ENCODE measurements at places on chromosomes 6 and 20.

DNA sequence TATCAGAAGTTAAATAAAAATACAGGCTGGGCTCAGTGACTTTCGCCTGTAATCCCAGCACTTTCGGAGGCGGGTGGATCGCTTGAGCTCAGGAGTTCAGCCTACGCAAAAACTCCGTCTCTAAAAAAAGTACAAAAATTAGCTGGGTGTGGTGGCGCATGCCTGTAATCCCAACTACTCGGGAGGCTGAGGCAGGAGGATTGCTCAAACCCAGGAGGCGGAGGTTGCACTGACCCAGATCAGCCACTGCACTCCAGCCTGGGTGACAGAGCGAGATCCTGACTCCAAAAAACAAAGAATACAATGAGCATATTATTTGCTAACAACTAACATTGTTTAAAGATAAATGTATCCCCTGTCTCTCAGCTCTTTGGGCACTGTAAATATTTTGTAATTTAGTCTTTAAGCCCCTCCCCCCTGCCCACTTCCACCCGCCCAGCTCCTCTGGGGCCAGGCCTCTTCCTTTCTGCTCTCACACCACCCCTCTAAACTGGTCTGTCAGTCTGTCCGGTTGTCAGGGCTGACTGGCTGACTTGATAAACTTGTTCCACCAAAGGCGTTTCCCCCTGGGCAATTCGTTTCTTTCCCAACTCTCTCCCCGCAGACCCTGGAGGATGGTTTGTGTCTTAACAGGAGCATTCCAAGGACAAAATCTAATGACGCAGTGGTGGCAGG, 62.4 kb upstream of the QKI start:
- no peak for DNase-seq

GRCh38 chr20:33791959-33792597, 19.1 kb upstream of the CHMP4B start:
- no peak for DNase-seq

DNA sequence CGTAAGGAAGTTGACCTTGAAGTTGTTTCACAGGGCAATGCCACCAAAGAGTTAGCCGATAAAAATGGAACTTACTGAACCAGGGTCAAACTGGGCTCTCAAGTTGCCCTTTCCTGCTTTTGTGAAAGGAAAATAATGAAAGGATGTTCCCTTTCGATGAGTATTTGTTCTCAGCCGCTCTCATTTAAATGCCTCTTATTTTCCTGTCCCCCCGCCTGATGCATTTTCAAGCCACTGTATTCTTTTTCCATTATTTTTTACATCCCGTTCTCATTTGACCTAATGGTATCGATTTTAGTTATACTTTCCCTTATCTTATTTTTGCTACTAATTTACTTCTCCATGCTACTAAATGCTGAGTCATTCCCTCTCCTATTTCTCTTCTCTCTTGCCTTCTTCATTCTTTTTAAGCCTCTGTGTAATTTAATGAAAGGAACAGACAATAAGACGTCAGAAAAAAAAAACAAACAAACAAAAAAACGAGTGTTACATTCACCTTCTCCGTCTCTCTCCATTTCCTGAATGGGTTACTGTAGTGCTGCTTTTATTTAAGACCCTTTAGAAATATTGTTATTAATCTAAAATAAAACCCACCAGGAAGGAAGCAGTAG, 655 bp upstream of the NDUFAF4 start:
- DNase-seq = no peak

GRCh38 chr6:76351275-76351674, 278.8 kb upstream of the IMPG1 start:
- DNase-seq = no peak

DNA sequence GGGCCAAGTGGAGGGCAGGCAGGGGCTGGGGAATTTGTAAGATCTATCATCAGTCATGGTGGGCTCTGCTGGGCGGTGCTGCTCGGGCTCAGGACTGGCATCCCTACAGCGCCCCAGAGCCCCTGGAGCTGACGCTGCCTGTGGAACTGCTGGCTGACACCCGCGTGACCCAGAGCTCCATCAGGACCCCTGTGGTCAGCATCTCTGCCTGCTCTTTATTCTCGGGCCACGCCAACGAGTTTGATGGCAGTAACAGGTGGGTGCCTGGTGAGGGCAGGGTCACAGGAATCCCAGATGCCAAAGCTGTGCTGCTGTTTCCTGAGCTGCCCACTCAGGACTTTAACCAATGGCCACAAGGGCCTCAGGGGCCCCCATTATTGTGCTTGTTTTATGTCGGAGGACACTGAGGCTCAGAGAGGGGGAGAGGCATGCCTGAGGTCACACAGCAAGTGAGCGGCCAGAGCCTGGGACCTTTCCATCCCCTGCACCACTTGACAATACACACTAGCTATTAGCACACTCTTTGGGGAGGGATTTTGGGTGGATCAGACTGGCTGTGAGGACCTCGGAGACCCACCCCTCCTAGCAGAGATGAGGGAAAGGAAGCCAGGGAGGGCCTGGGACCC, 6.3 kb downstream of the BPIFB2 start:
- DNase-seq = no peak

DNA sequence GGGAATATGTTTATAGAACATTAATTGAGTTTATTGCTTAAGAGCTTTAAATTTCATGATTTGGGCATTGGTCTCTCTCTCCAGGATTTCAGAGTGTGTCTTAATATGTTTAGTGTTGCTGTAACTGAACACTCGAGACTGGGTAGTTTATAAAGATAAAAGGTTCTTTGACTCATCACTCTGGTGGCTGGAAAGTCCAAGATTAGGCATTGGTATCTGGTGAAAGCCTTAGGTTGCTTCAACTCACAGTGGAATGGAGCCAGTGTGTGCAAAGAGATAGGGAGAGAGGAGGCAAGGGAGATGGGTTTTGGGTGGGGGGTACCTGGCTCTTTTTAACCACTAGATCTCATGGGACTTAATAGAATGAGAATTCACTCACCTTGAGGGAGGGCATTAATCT, 35.6 kb upstream of the DTNBP1 start:
- DNase-seq = no peak

GRCh38 chr6:2798586-2799134, 33.5 kb downstream of the WRNIP1 start:
- DNase-seq = no peak

DNA sequence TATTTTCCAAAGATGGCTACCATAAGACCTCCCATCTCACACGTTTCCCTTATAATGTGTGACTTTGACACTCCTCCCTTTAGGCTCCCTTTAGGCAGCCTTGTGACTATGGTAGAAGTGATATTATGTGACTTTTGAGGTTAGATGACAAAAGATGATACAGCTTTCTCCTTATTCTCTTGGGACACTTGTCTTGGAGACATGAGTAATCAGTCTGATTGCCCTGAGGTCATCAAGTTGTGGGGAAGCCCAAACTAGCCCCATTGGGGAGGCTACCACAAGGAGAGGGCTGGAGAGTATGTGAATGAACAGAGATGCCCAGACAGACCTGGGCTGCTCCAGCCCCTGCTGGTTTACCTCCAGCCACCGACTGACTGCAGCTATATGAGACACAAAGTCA, 10.6 kb upstream of the DLK2 start:
- no peak for DNase-seq

GRCh38 chr20:61584851-61585250, 332.8 kb downstream of the CDH4 start:
- no peak for DNase-seq

DNA sequence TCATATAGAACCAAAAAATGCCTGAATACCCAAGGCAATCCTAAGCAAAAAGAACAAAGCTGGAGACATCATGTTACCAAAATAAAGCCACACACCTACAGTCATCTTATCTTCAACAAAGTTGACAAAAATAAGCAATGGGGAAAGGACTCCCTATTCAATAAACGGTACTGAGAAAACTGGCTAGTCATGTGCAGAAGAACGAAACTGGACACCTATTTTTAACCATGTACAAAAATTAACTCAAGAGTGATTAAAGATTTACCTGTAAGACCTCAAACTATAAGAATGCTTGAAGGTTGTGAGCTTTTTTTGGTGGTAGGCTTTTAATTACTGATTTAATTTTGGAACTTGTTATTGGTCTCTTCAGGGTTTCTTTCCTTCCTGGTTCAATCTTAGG, 236.0 kb upstream of the DEFB112 start:
- DNase-seq = no peak

DNA sequence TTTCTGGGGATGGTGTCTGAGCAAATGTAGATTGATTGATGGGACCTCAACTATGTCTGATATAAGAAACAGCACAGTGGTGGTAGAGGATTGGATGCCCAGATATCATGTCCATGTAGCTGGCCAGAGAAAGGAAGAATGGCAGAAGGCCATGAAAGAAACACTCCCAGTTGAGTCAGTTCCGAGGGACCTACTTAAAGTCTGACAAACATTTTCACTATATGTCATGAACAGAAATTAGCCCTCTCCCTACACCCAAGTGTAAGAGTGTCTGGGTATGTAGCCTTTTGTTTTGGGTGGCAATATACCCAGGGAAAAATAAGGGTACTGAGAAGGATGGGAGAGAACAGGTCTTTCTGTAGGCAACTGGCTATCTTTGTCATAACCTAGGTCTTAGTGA, 434.2 kb downstream of the BCKDHB start:
- DNase-seq = no peak

GRCh38 chr6:112149719-112150263, 62.4 kb downstream of the FAM229B start:
- no peak for DNase-seq

GRCh38 chr20:35607003-35607735, 8.5 kb upstream of the SPAG4 start:
- DNase-seq = no peak

DNA sequence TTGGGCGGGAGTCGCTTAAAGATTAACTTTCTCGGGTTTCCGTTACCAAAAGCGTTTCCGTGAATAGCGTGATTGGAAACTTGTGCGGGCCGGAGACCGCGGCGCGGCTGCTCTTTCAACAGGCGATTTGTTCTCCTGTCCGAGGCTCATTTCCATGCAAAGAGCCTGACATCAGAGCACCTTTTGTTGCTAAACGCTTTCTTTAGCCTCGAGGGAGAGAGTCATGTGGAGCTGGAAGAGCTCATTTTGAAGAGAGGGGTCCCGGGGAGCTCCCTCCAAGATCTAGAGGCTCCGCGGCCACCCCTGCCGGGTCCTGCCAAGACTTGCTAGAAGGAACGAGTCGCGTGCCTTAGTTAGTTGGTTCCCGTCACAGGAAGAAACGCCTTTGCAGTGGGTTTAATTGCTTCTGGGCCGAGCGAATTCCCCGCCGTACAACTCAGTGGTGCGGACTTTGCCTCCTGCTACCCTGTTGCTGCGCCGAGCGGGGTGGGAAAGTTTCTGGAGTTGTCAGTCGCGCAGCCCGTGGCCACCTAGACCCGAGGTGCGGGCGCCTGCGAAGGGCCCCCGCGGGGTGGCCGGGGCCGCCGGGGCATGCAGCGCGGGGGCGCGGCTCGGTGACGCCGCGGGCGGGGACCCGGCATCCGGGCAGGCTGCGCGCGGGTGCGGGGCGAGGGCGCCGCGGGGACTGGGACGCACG, at the start of gene SASH1:
TSS of gene SASH1 (plus strand) at position 489 of the 697 bp plus-strand sequence. CDS start 230 bp downstream, outside the sequence.
- peak; percentile 3 for DNase-seq

GRCh38 chr6:148367411-148368024, 24.9 kb downstream of the SASH1 start:
- no peak for DNase-seq

- DNase-seq = no peak
Measured at GRCh38 chr20:7155282-7155681, 387.8 kb downstream of the BMP2 start.

- DNase-seq = no peak
Measured at GRCh38 chr20:56453352-56453751, 15.1 kb upstream of the RTF2 start.

DNA sequence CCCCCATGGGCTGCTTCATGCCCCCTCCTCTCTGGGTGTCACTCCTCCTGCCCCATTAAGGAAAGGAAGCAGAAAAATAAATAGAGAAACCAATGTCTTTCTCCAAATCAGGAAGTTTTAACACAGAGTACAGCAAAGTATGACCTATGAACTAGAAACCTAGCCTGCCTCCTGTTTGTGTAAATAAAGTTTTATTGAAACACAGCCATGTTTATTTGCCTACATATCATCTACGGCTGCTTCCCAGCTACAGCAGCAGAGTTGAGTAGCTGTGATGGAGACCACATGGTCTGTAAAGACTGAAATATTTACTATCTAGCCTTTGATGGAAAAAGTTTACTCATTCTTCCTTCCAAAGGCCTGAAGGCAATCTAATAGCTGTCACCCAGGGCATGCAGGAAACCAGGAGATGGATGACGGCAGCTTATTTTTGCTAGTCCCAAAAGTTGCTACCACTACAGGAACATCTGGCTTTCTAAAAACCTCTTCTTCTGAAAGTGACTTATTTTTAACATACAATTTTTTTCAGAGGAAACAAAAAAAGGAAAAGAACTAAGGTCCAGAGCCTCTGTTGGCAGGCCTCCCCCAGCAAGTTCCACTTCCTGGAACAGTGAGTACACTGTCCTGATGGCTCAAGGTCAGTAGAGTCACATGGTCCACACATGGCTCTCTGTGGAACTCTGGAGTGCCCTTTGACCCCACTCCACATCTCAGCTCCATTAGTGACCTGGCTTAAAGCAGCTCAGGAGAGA, 287.8 kb downstream of the PTPRT start:
- DNase-seq = no peak

DNA sequence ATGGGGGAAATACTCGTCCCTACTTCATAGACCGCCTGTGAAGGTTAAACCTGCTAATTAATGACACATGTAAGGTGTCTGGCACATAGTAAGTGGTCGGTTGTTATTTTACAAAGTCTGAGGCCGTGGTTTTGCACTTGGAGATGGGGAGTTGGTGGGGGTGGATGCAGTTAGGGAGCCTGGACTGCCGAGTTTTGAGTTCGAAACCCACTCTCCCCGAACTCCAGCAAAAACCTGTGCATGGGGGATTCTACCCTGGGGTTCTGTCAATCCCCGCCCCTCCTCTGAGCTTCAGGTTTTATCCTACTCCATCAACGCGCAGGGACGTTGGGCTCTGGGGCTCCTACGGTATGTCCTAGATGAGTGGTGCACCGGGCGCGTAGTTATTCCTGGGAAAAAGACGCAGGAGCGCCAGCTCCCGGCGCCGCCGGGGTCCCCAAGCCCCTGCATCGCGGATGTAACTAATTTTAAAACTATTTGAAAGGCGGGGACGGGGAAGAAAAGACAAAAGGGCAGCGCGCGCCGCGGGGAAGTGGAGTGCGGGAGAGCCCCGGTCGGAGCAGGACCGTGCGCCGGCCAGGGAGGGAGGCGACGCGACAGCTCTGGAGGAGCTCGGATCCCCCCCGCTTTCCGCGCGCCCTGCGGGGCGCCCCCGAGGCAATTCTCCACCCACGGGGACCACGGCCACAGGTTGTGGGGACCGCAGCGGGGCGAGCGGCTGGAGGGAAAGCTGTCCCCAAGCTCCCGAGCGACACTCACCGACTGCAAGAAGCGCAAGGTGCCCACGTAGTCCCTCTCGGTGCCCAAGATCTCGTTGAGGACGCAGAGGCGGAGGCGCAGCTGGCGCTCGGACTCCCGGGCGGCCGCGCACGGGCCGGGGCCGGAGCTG, 672 bp downstream of the PREX1 start:
- DNase-seq = no peak

- DNase-seq = no peak
Measured at GRCh38 chr6:105628156-105628860, 225.4 kb upstream of the PREP start.

GRCh38 chr20:14959506-14960475, 622.4 kb upstream of the FLRT3 start:
- DNase-seq = no peak
